ENCODE measurements at places on chromosomes 3 and 15.

DNA sequence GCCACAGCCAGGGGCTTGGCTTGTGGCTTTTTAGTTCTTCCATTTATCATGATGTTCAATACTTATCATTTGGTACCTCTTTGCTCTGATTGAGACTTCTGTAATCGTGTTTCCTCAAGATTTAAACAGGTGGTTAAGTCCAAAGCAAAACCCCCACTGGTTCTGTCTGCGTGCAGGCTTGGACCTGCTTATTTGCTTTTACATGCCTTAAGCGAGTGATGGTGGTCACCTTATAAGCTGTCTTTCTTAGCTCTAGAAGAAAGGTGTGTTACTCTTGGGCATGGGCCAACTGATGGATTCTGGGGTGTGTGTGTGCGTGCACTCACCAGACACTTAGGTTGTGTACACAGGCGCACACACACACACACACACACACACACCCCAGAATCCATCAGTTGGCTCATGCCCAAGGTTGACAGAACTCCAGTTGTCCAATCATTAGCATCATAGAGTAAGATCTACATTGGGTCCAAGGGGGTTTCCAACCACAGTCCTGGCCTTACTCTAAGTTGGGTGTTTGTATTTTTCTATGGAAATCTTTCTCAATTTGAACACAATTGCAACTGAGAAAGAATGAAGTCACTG, 1.2 kb downstream of the MYZAP start:
- no peak for DNase-seq

DNA sequence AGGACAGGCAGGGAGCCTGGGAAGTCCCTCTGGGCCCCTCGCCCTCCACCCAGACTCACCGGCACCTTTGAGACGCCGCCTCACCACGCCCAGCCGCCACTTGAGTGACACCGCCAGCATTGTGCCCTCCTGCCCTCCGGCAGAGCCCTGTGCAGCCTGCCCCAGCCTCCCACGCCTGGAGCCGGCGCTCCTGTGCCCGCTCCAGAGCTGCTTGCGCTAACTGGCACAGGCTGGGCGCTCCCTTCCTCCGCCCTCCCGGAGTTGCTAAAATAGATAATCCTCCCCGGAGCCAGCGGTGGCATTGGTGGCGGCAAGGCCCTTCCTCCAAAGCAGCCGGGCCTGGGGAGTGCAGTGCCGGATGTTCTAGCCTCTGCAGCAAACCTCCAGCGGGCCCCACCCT, 15.7 kb upstream of the GRIP2 start:
- no peak for DNase-seq

DNA sequence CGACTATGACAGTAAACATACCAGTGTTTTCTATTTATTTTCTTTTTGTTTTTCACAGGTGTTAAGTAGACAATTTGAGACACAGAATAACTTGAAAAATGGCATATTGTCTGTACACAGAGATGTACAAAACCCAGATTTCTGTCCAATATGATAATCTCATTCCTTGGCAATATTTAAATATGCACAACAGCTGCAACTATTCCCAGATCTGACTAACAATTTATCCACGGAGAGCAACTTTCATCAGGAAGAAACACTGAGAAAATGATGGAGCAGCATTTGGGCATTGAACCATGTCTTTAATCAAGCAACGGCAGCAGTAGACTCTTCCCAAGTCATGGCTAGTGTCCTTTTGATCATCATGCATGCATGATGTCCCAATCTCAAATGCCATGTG, 452.6 kb downstream of the ZPLD1 start:
- no peak for DNase-seq

GRCh38 chr3:114569186-114569585, 275.4 kb downstream of the TIGIT start:
- no peak for DNase-seq

DNA sequence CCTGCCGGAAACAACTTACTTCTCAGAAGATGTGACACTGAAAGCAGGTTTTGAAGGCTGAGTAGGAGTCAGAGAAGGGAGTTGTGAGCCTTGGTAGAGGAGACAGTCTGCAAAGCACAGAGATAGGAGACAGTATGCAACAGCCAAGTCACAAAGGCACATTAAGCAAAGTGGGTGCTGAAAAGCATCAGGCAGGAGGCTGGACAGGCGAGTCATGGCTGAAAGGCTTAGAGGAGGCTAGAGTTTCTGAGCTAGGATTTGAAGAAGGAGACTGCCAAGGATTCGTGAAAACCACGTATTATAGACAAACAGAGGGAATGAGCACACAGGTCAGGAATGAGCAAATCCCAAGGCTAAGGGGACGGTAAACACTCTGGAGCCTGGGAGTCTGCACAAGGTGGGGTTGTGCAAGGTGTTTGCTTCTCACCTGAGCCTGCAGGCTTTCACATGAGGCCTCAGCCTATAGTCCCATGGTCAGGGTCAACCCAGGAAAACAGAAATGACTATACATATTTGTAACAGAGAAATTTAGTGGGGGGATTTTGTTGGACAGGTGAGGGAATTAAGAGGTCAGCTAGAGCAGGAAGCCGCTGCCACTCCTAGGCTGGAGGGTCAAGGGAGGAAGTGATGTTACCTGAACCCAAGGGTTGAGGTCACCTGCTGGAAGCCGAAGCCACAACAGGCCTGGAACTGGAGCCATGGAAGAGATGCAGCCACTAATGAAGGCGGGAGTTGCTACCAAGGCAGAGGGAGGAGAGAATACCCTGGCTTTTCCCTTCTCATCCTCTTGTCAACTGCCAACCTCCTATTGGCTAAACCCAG, 23.1 kb upstream of the TRIM71 start:
- DNase-seq, result no peak

- DNase-seq, result no peak
These were observed 3.5 kb downstream of the ISLR2 start for GRCh38 chr15:74133694-74134386.

- DNase-seq, result no peak
These were observed 29.2 kb downstream of the PLOD2 start for GRCh38 chr3:146131616-146132410.

- DNase-seq, result no peak
These were observed 123.6 kb downstream of the RPL22L1 start for GRCh38 chr3:170746175-170746942.

DNA sequence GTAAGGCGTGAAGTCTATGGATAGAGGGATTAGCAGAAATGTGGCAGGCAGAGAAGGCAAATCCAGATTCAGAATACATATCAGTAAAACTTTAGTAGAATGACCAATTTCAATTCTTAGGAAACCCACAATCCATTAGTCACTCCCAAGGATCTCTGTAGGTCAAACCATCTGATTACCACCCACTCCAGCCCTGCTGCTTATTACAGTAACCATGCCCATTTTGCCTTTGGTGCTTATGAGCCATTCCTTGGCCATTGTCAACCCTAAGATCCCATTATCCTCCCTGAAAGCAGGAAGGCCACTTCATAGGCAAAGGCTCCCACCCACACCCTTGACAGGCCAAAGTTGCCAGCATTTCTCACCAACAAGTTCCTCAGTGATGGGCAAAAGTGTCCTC, 5.1 kb upstream of the KLHL40 start:
- DNase-seq, result no peak

DNA sequence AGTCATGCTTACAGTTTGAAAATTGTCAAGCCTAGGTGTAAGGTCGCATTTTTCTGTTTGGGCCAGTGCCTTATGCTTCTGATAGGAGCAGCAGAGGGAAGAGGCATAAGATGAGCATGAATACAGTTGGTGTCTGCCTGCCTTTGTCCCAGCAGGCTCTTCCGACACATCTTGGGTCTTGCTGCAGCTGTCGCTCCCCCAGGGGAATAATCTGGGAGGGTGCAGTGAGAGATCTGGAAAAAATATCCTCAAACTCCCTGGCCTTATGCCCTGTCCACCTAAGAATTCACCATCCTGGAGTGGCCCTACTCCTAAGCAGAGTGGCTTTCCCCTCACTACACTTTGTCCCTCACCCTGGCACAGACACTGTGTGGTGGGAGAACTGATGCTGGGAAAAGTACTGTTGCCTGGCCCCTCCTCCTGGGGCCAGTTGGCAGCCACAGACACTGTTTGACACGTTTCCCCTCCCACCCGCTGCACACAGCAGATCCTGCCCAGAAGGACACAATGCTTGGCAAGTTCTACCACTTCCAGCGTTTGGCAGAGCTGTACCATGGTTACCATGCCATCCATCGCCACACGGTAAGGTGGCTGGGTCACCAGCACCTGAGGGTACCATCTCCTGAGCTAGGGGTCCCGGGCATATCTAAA, 21.1 kb upstream of the RHO start:
- no peak for DNase-seq

GRCh38 chr3:149678351-149678950, 20.6 kb upstream of the WWTR1 start:
- DNase-seq, result no peak

DNA sequence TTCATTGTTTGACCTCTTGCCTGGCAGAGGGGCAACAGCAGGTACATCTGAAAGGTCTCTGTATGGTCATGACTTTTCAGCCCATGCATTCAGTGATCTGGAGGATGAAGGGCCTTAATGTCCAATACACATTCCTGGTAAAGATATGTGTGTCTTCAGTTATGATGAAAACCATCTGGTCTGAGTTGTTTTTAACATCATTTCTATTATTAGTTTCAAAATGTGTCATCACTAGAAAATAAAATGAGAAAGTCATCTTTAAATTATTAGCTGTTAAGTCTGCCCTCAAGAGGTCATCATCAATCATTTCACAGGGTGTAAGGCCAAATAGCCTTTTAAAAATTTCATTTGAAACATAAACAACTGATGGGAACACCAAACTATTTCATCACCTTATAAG, 92.1 kb upstream of the PLSCR4 start:
- DNase-seq, result no peak

DNA sequence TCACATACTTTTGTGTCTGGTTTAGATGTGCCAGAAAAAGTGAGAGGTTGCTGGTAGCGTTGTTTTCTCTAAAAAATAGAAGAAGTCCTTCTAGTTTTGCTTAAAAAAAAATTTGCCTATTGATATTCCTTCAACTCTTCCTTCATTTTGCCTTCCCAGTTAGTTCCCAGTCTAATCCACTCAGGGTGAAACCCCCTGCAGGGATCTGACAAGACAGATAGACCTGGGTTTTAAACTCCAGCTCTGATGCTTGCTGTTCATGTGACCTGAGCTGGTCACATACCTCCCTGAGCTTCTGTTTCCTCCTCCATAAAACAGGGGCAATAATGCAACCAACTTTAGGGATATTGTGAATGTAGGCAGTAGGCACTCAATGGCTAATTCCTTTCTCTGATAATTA, 18.6 kb upstream of the KCTD6 start:
- DNase-seq, result no peak

- DNase-seq, result no peak
These were observed 41.7 kb downstream of the AQP9 start for GRCh38 chr15:58179741-58180381.

DNA sequence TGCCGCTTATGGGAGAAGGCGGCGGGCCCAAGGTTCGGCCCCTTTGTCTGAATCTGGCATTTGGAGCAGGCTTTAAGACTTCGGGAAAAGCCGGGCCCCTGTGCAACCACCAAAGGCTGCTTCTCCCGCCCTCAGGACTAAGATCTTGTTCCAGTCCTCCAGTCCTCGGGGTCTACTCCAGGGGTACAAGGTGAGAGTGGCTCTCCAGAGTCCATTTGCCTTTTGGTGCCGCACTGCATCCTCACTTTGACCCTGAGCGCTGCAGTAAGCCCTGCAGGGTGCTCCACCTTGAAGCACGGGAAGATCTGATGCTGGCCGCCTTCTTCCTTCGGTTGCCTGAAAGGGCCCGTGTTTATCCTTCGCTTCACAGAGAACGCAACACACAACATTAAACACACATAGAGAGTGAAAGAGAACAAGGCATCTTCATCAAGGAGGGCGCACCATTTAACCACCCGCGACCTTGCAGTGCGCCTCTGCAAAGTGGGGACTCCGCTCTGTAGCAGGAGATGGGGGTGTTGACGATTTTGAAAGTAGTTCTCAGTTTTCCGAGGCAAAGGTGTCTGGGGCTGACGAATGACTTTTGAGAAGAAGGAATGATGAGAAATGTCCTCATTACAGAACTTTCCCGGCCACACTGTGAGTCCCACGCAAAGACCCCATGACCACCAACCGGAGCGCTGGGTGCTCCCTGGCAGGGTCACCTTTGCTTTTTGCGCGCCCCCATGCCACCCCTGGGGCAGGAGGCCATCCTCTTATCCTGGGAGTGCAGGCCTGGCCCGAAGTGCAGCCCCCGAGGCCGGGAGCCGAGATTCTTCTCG, 1.0 kb downstream of the PIGZ start:
- DNase-seq, result no peak

DNA sequence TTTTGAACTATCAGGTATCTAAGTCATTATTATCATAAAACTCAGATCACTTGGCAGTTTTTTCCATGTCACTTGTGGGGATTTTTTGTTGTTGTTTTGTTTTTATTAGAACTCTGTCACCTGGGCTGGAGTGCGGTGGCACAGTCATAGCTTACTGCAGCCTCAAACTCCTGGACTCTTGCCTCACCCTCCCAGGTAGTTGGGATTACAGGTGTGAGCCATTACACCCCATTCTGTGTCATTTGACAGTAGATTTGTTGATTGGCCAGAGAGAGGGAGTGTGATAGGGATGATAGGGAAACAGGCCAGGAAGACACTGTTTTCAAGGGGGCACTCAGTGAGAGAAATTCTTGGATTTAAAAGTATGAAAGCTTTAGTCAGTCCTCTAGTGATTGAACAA, 54.7 kb upstream of the SCAANT1 start:
- no peak for DNase-seq

DNA sequence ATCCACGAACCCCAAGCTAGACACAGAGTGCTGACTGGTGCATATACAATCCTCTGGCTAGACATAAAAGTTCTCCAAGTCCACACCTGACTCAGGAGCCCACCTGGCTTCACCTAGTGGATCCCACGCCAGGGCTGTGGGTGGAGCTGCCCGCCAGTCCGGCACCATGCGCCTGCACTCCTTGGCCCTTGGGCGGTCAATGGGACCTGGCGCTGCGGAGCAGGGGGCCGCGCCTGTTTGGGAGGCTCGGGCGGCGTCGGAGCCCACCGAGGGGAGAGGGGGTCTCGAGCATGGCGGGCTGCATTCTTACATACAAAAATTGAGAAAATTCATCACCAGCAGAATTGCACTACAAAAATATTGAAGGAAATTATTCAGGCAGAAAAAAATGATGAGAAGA, 120.7 kb upstream of the FAN1 start:
- no peak for DNase-seq

DNA sequence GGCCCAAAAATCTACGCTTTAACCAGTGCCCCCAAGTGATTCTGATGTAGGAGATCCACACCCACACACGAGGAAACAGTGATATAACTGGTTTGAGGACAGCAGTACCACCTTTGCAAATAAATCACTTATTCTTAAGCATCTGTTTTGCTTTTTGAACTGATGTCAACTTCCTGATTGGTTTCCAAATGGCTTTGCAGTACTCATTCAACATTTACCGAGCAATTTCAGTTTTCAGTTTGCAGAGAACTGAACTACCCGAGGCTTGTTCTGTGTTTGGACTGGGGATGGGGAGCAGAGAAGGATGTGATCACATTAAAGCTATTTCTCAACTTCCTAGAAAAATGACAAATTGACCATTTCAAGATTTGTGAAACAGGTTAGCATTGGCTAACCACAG, 1.1 kb upstream of the GYG1 start:
- DNase-seq, result no peak

DNA sequence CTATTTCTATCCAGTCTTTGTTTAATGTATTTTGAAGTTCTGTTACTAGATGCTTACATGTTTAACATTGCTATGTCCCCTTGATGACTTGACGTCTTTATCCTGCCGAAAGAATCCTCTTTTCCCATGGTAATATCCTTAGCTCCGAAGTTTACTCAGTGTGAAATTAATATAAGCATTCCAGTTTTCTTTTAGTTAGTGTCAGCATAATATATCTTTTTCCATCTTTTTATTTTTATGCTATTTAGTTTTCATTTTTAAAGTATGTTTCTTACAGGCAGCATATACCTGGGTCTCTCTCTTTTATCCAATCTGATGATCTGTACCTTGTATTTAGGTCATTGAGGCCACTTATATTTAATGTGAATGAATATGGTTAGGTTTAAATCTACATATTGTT, 39.1 kb upstream of the MEF2A start:
- DNase-seq, result no peak
